ENCODE measurements at places on chromosomes 1 and 21. TPM values are rescaled to one million over a fixed set of nuclear protein-coding genes. Genes with fewer than 3 reads are reported as not detected.
A peak's percentile ranks its signal among the peaks of the same experiment; 100 is the strongest.

GRCh38 chr1:204925701-204926100 is 55.0 kb downstream of the NFASC start:
- no peak for DNase-seq
- H3K27ac ChIP-seq = no peak overlapping the region
- H3K36me3 ChIP-seq = no peaks in the 10 kb centered on the region
- H3K4me3 ChIP-seq = no peak overlapping the region
- peaks cover 35% of the 10 kb centered on the region for H3K27me3 ChIP-seq

- H3K4me3 ChIP-seq = no peak overlapping the region
- no peak overlapping the region for H3K27ac ChIP-seq
- H3K27me3 ChIP-seq = no peaks in the 10 kb centered on the region
- H3K4me1 ChIP-seq = peaks cover 25% of the 10 kb centered on the region
- no peaks in the 10 kb centered on the region for H3K36me3 ChIP-seq
These were observed 504.1 kb upstream of the PKN2 start for GRCh38 chr1:88179943-88180342.

DNA sequence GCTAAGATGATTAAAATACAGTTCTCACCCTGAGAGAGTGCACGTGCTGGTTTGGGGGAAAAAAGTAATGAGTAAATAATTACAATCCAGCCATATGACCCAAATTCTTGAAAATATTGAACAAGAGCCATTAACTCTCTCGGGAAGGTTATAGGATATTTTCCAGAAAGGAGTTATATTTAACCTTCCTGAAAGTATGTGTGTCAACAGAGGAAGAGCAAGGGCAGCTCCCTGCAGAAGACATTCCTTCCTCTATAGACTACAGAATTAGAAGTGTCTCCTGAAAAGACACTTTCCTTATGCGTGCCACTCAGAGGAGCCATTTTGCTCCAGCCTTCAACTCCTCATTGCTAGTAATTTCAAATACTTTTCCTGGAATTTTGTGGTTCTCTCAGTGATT is 648.7 kb downstream of the USP25 start:
- no peak overlapping the region for H3K27ac ChIP-seq
- H3K4me3 ChIP-seq = no peak overlapping the region
- H3K27me3 ChIP-seq = no peaks in the 10 kb centered on the region
- peaks cover 16% of the 10 kb centered on the region for H3K36me3 ChIP-seq

- no peak overlapping the region for H3K4me3 ChIP-seq
- no peak overlapping the region for H3K27ac ChIP-seq
- peaks cover 34% of the 10 kb centered on the region for H3K4me1 ChIP-seq
- peaks cover 9% of the 10 kb centered on the region for H3K36me3 ChIP-seq
These were observed 5.5 kb downstream of the PDPN start for GRCh38 chr1:13588946-13589796.

DNA sequence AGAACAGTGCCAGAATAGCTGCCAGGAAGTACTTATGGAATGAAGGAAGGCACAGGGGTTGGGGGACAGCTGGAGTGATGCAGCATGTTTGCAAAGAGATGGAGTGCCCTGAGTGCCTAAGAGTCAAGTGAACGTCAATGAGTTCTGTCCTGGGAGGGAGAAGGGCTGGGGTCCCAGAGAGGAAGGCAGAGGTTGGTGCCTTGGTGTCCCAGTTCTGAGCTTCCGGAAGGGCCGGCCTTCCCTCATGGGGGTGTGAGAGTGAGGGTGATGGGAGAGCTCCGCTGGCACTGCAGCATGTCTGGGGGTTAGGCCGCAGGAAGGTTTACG is 17.6 kb downstream of the NES start:
- H3K36me3 ChIP-seq = no peaks in the 10 kb centered on the region
- peaks cover 57% of the 10 kb centered on the region for H3K4me1 ChIP-seq
- H3K4me3 ChIP-seq = peak overlapping the region; percentile 81

PDPN gene
- 4.8 TPM for total RNA-seq

SH2D1B gene
- not detected for total RNA-seq

- no peak for DNase-seq
- peaks cover 5% of the 10 kb centered on the region for H3K36me3 ChIP-seq
- H3K27ac ChIP-seq = peak overlapping the region; percentile 86
- H3K4me3 ChIP-seq = peak overlapping the region; percentile 97
- no peaks in the 10 kb centered on the region for H3K27me3 ChIP-seq
- H3K4me1 ChIP-seq = peaks cover 40% of the 10 kb centered on the region
These were observed 1.0 kb upstream of the CRTC2 start for GRCh38 chr1:153959454-153959853.

ZNF683 gene
- not detected for total RNA-seq

PFKL gene
- total RNA-seq = 178 TPM

DNA sequence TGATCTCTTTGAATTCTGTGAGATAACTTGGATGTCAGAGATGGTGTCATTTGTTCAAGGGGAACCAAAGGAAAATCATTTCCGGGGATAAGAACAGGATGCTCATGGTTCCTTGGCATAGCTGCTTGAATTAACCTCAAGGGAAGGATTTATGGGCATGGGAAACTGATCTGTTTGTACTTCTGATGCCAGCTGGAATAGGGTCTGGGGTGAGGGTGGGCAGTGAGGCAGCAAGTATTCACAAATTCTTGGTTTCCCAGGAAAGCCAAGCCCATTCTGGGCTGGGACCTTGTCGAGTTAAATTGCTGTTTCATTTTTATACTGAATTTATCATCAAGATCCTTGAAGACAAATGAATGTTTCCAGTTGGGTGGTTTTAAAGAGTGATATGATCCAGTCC is 14.1 kb downstream of the INTS3 start:
- H3K27me3 ChIP-seq = no peaks in the 10 kb centered on the region
- no peak for DNase-seq
- H3K36me3 ChIP-seq = peaks cover 16% of the 10 kb centered on the region
- no peak overlapping the region for H3K4me3 ChIP-seq
- H3K27ac ChIP-seq = no peak overlapping the region

SPRR2B gene
- not detected for total RNA-seq

GRCh38 chr1:23396380-23396779 is 26.7 kb upstream of the ZNF436 start:
- no peak overlapping the region for H3K27ac ChIP-seq
- DNase-seq = no peak
- H3K4me1 ChIP-seq = peaks cover 18% of the 10 kb centered on the region
- peaks cover 5% of the 10 kb centered on the region for H3K36me3 ChIP-seq

CAMK2N1 gene
- total RNA-seq = 28.9 TPM

- no peak overlapping the region for H3K27ac ChIP-seq
- H3K27me3 ChIP-seq = peaks cover 14% of the 10 kb centered on the region
- no peak for DNase-seq
- no peaks in the 10 kb centered on the region for H3K36me3 ChIP-seq
- no peak overlapping the region for H3K4me3 ChIP-seq
- peaks cover 12% of the 10 kb centered on the region for H3K4me1 ChIP-seq
These were observed 27.0 kb downstream of the ALPL start for GRCh38 chr1:21536218-21536617.

DNA sequence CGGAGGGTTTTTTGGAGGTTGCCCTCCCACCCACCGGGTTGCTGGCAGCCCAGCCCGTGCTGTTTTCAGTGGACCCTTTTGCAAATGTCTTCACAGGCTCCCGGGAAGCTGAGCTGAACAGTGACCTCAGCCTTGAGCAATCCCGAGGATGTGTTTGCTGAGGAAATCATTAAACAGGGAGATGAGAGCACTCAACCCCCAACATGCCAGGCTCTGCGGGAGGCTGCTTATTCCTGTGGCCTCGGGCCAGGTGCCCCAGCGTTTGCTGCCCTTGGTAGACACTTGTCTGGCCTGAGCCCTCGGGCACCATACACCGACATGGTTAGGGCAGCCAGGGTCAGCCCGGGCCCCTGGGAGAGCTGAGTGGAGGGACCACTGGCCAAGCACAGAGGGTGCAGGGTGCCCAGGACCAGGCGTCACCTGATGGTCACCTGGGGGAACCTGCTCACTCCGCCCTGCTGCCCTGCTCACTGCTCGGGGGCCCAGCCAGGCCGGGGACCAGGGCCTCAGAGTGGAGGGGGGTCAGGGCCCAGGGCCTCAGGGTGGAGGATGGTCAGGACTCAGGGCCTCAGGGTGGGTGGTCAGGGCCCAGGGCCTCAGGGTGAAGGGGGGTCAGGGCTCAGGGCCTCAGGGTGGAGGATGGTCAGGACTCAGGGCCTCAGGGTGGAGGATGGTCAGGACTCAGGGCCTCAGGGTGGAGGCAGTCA is 42.5 kb upstream of the POFUT2 start:
- H3K36me3 ChIP-seq = no peaks in the 10 kb centered on the region
- DNase-seq = no peak
- peak overlapping the region; percentile 93 for H3K27ac ChIP-seq
- H3K4me3 ChIP-seq = peak overlapping the region; percentile 79

GRCh38 chr1:228344631-228345072 is 62.0 kb downstream of the TRIM11 start:
- H3K4me1 ChIP-seq = no peaks in the 10 kb centered on the region
- peaks cover 12% of the 10 kb centered on the region for H3K36me3 ChIP-seq
- H3K27ac ChIP-seq = no peak overlapping the region
- no peak overlapping the region for H3K4me3 ChIP-seq
- H3K27me3 ChIP-seq = no peaks in the 10 kb centered on the region
- peak; percentile 58 for DNase-seq

- H3K27me3 ChIP-seq = no peaks in the 10 kb centered on the region
- H3K4me1 ChIP-seq = no peaks in the 10 kb centered on the region
- no peak overlapping the region for H3K27ac ChIP-seq
These were observed 1326.0 kb downstream of the PLA2G4A start for GRCh38 chr1:188154761-188155160.

CREB3L4 gene
- total RNA-seq = 17.2 TPM

UMODL1 gene
- 1.0 TPM for total RNA-seq

NHLH1 gene
- total RNA-seq = 0.48 TPM

LCE1B gene
- not detected for total RNA-seq

DNA sequence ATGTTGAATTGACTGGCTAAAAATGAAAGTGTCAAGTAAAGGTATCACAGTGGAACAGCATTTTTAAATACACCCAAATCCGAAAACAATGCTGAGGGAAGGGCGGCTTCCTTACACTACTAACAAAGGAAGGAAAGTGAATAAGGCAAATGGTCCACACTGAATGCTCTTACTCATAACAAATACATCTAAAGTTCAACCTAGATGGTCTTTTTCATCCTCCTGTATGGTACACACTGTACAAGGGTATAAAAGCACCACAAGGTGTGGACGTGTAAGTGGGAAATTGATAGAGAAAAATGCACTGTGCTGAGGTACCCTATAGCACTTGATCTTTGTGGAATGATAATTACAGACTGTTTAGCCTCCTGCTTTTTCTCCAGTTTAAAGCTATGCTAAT is 7.1 kb upstream of the PALMD start:
- DNase-seq = no peak
- H3K27me3 ChIP-seq = no peaks in the 10 kb centered on the region
- H3K36me3 ChIP-seq = no peaks in the 10 kb centered on the region

FLG2 gene
- total RNA-seq = not detected

DNA sequence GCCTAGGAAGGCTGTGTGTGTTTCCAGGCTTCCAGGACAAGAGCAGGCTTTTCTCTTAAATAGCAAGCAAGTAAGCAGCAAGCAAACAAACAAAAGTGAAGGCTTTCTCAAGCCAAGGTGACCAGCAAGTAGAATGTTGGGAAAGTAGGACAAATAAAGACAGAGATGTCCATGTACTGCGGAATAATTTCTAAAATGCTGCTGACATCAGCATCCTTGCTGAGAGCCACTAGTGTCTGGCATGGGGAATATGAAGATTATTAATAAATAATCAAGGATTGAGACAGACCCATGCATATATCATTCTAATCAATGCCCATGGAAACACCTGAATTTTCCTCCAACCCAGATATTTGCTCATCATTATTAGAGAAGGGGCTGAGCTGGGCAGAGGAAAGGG is 6.4 kb upstream of the DYRK3 start:
- H3K27me3 ChIP-seq = peaks cover 18% of the 10 kb centered on the region
- no peak overlapping the region for H3K4me3 ChIP-seq
- H3K36me3 ChIP-seq = no peaks in the 10 kb centered on the region
- DNase-seq = no peak
- H3K4me1 ChIP-seq = peaks cover 20% of the 10 kb centered on the region

DNA sequence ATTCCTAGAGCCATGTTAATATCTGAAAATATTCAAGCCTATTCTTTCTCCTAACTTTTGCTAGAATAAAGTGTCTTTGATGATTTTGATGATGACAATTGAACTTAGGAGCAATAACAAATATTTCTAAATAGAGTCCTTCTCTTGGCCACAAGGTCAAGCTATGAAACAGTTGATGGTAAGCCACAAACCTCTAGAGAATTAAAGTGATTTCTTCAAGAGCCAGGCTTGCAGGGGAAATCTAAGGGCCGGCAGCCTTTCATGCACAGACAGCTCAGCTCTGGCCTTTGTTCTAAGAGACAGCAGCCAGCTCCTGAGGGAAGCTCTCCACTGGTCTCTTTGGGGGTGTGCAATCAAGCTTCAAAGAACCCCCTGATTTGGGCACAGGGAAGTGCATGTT is 59.0 kb downstream of the SUSD4 start:
- DNase-seq = no peak
- H3K4me1 ChIP-seq = peaks cover 4% of the 10 kb centered on the region
- H3K36me3 ChIP-seq = no peaks in the 10 kb centered on the region

GRCh38 chr1:221856228-221857093 is 114.6 kb upstream of the DUSP10 start:
- H3K27me3 ChIP-seq = no peaks in the 10 kb centered on the region
- no peak overlapping the region for H3K4me3 ChIP-seq
- no peak for DNase-seq
- no peak overlapping the region for H3K27ac ChIP-seq

OR2AK2 gene
- not detected for total RNA-seq

DNA sequence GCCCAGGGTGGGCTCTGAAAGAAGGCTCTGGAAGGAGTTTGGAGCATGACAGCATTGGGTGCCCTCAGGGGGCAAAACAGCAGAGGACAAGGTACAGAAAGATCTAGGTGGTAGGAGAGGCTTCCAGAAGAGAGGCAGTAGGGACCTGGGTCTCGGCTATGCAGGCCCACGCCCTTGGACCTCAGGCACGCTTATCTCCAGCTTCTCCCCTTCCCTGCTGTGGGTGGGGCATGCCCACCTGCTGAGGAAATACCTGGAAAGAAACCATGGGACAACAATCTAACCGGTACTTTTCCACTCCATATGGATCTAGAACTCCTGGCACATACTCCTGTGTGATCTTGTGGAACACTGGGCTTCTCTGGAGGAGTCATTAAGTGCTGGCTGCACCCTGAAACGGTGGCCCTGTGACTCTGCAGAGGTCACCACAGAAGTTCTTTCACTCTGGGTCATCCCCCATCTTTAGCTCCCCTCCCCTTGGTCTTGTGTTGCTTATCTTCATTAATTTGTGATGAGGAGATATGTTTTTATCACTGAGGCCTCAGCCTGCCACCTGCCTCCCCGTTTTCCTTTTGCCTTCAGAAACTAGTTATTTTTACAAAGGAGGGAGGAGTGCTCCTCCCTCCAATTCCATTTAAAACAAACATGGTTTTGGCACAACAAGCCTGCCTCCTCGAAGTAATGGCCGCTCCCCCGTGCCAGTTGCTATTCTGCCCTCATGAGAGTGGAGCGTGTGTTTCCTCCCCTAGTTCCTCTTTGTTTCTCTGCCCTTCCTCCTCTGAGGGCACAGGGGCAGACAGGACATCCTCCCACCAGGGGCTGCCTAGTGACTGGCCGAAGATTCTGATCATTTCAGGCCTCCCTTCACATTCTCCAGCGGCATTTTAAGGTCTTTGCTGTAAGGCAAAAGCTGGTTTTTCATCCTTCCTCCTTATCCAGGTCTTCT is 78.0 kb upstream of the ATP5PO start:
- H3K4me1 ChIP-seq = no peaks in the 10 kb centered on the region
- no peaks in the 10 kb centered on the region for H3K36me3 ChIP-seq
- H3K27me3 ChIP-seq = peaks cover 8% of the 10 kb centered on the region

- no peak overlapping the region for H3K27ac ChIP-seq
- no peaks in the 10 kb centered on the region for H3K36me3 ChIP-seq
- DNase-seq = no peak
- no peaks in the 10 kb centered on the region for H3K27me3 ChIP-seq
These were observed 1.6 kb upstream of the DNMT3L start for GRCh38 chr21:44263221-44263760.

- no peak for DNase-seq
- no peak overlapping the region for H3K4me3 ChIP-seq
- no peaks in the 10 kb centered on the region for H3K27me3 ChIP-seq
- no peaks in the 10 kb centered on the region for H3K4me1 ChIP-seq
- no peaks in the 10 kb centered on the region for H3K36me3 ChIP-seq
- no peak overlapping the region for H3K27ac ChIP-seq
These were observed 10.8 kb upstream of the RGL1 start for GRCh38 chr1:183794088-183794487.

All from type B pancreatic cell (in vitro differentiated cells).